Suppressor macrophage treated with lipopolysaccharide for 1 hour (primary cell): ENCODE measurements at places on chromosomes 5 and 9.

DNA sequence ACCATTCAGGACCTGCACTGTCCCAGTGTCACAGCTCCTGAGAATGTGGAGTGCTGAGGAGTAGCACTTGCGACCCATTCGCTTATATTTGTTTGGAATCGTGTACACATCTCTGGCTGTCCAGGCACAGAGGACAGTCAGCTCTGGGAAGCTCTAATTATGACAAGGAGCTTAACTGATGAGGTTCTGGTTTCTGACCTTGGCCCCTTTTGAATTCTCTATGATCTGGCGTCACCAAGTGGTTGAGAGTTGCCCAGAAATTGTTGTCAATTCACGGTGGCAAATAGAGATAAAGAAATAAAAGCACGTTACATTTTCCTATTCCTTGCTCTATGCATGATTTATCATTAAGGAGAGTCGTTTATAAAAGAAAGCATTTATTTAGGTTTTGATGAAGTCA, 34.9 kb upstream of the LECT2 start:
- no peak for DNase-seq

DNA sequence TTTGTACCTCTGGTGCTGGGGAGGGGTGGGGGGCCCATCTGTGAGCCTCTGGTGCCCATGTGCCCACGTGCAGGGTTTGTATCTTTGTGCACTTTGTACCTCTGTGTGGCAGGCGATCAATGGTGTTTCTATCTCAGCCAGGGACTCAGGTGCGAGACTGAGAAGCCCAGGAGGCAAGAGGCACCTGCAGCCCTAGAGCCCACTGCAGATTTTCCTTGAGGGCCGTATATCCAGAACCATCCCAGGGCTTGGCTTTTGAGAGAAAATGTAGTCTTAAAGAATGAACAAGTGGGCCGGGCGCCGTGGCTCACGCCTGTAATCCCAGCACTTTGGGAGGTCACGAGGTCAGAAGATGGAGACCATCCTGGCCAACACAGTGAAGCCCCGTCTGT, 52.2 kb upstream of the KCNMB1 start:
- DNase-seq = no peak

DNA sequence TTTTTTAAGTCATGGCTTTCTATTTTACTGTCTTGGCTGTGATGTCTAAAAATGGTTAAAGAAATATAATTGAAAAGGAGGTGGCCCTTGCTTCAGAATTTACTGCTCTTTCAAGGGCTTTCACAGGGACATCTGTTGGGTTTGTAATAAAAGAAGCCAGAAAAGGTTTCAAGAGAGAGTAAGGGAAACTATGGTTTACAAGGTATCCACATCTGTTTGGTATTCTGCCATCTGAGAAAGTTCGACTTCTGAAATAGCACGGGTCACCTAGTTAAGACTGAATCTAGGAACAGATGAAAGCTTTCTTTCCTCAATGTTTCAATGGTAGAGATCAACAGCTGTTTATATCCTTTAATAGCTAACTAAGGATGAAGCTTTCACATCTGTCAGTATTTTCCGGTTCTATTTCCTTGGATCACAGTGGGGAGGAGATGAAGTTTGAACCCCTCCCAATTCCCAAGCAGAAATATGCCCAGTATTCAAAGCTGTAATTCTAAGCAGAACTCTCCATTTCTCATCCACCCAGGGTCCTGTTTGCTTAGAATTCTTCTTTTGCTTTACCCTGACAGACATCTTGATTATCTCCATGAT, 72.8 kb upstream of the IFNK start:
- no peak for DNase-seq

- no peak for DNase-seq
Observed at GRCh38 chr5:14662721-14663260, 1.7 kb upstream of the OTULIN start.

- no peak for DNase-seq
Observed at GRCh38 chr9:137146527-137146918, 7.6 kb downstream of the GRIN1 start.

- DNase-seq = peak; percentile 38
Observed at GRCh38 chr5:143110591-143110990, 292.9 kb downstream of the NR3C1 start.

DNA sequence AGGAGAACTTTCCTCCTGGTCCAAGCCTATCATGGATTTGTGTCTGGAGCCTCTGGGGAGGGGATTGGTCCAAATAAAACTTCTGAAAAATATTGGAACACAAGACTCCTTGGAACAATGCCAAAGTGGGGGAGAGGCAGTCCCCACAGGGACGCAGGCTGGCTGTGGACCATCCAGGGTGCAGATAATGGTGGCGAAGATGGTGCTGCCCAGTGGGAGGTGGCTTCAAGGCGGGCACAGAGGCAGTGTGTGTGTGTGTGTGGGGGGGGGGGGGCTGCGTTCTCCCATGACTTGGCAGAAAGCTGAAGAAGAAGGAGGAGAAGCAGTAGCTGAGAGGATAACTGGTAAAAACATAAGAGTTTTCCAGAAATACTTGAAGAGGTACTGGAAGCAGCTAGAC, 186.4 kb downstream of the MELK start:
- DNase-seq = no peak

DNA sequence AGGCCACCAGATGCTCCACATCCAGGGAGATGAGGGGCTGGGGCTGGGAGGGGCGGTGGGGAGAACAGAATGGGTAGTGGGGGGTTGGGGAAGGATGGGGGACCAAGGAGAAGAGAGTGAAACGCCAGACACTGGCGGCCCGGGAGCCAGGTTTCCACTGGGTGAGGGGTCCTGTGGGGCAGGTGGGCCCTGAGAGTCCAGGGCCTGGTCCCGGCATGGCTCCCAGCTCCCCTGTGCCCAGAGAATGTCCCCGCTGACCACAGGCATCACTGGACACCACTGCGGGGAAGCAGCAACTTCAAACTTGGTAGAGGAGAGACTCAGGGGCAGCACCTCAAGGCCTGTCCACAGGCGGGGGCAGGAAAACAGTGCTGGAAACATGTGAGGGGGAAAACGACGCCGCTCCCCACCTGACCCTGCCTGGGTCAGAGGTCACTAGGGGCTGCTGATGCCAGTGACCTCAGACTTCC, 13.2 kb downstream of the NINJ1 start:
- no peak for DNase-seq

- DNase-seq = no peak
Observed at GRCh38 chr9:38361473-38361850, 31.0 kb upstream of the ALDH1B1 start.

DNA sequence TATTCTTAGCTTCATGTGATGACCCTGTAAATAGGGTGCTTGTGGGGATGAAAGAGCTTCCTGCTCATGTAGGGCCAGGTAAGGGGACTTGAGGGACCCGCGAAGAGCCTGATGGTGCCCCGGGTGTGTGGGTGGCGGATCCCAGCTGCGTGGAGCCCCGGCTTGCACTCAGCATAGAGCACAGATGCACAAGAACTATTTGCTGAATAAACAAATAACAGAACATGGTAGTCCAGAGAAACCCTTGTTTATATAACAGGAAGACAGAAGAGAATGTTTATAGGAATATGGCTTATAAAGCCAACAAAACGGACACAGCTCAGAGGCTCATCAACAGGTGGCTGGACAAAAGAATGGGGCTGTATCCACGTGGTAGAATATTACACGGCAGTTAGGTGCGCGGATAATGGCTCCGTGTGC, 106.9 kb upstream of the COL5A1 start:
- no peak for DNase-seq

- DNase-seq = peak; percentile 7
Observed at GRCh38 chr5:164027738-164028137, 522.3 kb downstream of the MAT2B start.

- no peak for DNase-seq
Observed at GRCh38 chr5:177526191-177526590, 9.4 kb upstream of the DDX41 start.

DNA sequence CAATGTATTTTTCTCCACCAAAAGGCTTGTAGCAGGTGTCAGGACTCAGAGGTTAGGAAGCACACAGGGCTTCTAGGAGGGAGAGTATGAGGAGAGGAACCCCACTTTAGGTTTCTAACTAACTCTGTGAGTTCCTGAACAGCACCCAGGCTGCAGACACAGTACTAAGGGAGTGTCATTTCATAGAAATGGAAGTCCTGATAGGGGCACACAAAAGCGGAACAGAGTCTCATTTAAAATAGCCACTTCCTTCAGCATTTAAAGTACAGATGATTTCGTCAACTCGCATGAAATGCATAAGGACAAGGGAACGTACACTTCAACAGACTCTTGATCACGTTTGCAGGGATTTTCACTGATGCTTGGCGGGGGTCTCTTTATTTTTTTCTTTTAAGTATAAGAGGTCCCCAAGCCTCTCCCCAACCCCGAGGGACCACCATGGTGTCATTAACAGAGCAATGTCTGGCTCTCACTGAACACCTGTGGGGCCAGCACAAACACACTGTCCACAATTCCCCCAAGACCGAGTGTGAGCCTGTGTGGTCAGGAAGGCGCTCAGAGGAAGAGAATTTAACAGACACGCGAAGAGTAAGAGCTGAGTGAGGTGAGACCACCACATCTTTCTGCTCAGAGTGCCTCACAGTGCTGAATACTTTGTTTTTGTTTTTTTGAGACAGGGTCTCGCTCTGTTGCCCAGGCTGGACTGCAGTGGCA, 82.3 kb downstream of the SECISBP2 start:
- peak; percentile 86 for DNase-seq

GRCh38 chr9:124859803-124860581, 1.8 kb downstream of the RPL35 start:
- no peak for DNase-seq
